ENCODE measurements at places on chromosomes 16 and 17.

DNA sequence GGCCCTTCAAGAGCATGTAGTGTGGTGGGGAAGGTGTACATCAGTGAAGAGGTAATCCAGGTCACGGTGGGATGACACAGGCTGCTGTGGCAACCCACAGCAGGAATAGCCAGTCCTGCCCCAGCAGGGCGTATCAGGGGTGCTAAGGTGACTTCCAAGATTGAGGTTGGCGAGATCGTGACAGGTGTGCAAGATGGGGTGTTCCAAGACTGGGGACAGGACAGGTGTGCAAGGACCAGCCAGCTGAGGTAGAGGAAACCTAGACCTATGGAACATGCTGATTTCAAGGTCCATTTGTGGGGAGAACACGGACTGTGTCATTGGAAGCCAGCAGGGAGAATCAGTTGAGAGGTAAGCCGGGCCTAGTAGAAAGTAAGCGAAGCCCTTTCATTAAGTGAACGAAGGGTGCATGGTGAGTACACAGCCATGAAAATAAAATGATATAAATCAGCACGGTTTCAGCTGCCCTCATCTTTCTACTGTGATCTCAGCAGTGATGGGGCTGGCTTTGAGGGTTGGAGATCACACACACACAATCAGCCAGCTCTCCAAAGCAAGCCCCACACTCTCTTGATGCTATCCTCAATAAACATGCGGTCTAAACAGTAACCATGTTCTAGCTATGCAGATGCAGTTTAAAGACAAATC, 497.0 kb downstream of the WWOX start:
- DNase-seq = no peak

DNA sequence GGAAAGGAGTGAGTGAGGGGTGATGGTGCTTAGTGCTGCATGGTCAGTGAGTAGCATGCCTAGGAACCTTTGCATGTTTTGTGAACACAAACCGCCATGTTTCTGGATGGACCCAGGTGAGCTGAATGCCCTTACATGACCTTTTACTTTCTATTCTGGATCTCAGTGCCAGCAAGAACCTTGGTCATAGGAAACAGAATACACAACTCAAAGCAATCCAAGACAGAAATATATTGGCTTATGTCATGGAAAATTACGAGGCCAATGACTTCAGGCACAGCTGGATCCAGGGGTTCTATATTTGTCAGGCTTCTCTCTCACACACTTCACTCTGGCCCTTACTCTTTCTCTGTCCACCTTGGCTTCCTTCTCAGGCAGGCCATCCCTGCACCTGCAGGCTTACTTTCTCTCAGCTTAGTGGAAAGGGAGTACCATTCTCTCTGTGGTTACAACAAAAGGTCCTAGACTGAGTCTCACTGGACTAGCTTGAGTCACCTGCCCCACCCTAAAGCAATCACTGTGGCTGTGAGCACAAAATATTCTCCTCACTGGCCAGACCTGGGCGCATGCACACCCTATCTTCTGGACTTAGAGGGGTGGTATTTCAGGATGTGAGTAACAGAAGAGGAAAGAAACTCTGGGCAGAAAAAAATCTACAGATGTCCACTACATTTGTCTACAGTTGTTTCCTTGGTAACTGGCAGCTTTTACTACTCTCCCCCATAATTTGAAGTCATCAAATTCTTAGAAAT, 20.4 kb upstream of the CPNE2 start:
- no peak for DNase-seq

- no peak for DNase-seq
These were observed 5.8 kb downstream of the ARHGEF15 start for GRCh38 chr17:8315764-8316217.

GRCh38 chr16:3513892-3514583, 13.2 kb downstream of the CLUAP1 start:
- DNase-seq = no peak

GRCh38 chr16:30838876-30839471, 52.0 kb upstream of the ZNF629 start:
- DNase-seq = no peak

GRCh38 chr16:82133798-82134197, 36.2 kb downstream of the MPHOSPH6 start:
- DNase-seq = no peak

DNA sequence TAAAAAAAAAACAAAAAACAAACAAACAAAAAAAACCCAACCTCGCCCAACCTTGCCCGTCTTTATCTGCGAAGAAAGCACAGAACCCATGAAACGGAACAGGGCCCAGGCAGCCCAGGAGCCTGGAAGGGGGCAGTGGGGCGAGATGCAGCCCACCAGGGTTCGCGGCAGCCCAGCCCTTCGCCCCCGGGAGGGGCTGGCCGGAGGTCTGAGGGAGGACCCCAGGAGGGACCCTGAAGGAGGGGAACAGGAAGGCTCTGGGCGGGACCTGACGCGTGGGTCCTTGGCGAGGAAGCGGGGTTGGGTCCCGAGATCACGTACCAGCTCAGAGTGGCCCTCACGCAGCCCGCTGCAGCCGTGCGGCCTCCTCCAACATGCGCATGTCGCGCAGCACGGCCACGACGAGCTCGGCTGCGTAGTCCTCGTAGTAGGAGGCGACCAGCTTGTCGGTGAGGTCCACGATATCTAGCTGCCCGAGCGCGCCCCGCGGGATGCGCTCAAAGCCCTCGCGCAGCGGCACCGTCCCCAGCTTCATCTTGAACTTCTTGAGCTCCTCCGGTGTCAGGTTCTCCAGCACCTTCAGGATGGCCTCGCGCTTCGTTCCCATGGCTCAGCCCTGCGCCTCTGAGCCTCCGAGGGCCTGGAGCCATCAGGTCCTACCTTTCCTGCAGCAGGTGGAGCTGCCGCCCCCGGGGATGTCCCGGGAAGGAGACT, at the start of gene PYDC1:
Gene PYDC1 (minus strand): TSS at position 714 of the 714 bp plus-strand sequence. CDS start 107 bp downstream, at position 607.
- DNase-seq = no peak

- peak; percentile 72 for DNase-seq
These were observed 318.9 kb downstream of the MAP2K6 start for GRCh38 chr17:69733171-69734012.

DNA sequence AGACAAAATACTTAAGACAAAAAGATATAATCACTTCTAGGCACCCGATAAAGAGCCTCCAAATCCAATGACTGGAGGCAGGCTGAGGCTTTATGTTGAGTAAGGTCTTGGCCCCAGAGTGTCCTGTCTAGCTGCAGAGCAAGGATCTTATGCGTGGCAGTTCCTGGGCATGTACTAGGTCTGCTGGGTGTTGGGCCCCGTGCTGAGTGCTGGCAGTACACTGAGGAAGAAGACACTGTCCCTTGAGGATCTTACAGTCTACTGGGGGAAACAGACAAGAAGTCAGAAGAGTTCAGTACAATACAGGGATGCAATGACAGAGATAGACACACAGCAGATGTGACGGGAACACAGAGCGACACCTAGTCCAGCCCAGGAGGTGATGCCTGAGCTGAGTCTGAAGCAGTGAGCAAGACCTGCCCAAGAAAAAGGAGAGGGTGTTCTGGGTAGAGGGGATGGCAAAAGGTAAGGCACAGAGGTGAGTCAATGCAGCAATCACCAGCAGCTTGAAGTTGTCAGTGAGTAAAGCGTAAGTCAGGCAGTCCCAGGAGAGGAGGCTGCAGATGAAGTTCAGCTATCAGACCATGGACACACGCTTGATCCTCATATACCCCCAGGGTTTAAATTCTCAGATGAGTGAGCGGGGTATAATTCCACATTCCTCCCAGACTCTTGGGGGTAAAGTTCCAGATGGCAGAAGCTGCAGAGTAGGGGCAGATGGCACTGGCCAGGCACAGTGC, 18.1 kb downstream of the MAP3K14 start:
- DNase-seq = no peak

GRCh38 chr17:1727876-1728630, 3.5 kb downstream of the WDR81 start:
- no peak for DNase-seq

- DNase-seq = no peak
These were observed 12.6 kb downstream of the UTS2R start for GRCh38 chr17:82384051-82384729.

GRCh38 chr17:58587713-58588117, 73.3 kb upstream of the MTMR4 start:
- DNase-seq = peak; percentile 76

- DNase-seq = no peak
These were observed 20.0 kb downstream of the UNC45B start for GRCh38 chr17:35167666-35168065.

DNA sequence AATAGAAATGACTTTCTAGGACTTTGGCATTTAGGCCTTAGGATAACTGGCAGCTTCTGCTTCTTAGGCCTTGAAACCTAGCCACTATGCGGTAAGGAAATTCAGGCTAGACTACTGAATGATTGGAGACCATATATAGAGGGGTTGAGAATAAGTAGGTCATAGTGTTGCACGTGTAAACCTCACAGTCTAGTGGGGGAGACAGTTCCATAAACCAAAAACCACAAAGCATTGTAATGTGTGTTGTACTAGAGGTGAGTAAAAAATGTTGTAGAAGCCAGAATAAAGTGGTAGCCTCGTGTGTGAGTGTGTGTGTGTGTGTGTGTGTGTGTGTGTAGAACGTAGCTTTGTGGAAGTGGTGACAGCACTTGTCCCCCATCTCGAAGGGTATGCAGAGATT, 188.5 kb downstream of the MAP2K6 start:
- no peak for DNase-seq

DNA sequence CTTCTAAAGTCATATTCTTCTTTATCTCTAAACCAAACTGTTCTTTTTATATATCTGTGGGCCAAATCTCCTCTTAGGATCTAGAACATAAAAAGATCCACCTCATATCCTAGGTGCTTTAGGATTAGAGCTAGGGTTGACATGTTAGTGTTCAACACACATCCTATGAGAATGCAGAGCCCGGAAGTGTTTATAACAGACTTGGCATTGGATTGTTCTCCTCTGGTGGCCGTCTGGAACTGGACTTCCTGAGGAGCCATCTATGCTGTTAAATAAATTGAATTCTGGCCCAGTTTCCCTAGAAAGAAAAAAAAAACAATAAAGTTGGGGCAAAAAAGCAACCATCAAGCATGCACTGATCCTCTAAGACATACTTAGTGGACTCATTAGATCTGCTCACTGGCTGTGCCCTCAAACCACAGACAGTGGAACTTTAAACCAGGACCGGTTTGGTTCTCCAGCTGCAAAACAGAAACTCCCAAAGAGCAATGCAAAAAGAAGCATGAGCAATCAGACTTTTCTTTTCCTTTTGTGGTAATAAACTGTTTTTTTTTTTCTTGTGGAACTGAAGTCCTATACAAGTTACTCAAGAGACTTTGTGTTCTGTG, 182.5 kb downstream of the ZNF18 start:
- no peak for DNase-seq

GRCh38 chr16:9053006-9053601, 38.3 kb upstream of the HAPSTR1 start:
- peak; percentile 44 for DNase-seq

GRCh38 chr17:70901870-70902269, 732.5 kb downstream of the KCNJ2 start:
- DNase-seq = no peak

DNA sequence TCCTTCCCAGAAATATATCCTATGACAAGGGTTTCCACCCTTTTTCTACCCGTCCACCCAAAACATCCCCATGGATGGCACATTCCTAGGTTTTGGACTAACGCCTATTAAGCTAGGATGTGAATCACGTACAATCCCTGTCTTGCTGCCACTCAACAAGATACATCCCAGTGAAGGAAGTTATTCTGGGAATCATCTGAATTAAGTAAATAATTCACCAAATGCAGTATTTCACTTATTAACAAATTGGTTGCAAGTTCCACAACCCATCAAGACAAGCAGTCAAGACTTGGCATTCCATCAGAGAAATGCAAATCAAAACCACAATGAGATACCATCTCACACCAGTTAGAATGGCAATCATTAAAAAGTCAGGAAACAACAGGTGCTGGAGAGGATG, 32.1 kb downstream of the ASPA start:
- no peak for DNase-seq

- DNase-seq = no peak
These were observed 32.9 kb downstream of the CPSF4L start for GRCh38 chr17:73228748-73229236.

DNA sequence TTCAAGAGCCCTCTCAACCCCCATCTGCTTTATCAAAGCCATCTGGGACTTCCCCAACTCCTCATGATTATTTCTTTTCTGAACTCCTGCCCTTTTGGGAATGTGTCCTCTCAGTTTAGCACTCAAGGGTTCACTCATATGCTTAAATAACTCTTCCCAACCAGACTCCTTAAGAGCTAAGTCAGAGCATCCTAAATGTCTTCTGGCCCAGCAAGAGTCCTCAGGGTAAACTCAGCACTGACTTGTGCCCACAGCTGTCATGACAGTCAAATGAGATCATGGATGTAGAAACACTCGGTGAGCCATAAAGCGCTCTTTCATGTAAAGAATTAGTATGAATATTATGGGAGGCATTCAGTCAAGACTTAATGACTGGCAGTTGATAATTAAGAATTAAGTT, 85.9 kb downstream of the TEX14 start:
- no peak for DNase-seq

DNA sequence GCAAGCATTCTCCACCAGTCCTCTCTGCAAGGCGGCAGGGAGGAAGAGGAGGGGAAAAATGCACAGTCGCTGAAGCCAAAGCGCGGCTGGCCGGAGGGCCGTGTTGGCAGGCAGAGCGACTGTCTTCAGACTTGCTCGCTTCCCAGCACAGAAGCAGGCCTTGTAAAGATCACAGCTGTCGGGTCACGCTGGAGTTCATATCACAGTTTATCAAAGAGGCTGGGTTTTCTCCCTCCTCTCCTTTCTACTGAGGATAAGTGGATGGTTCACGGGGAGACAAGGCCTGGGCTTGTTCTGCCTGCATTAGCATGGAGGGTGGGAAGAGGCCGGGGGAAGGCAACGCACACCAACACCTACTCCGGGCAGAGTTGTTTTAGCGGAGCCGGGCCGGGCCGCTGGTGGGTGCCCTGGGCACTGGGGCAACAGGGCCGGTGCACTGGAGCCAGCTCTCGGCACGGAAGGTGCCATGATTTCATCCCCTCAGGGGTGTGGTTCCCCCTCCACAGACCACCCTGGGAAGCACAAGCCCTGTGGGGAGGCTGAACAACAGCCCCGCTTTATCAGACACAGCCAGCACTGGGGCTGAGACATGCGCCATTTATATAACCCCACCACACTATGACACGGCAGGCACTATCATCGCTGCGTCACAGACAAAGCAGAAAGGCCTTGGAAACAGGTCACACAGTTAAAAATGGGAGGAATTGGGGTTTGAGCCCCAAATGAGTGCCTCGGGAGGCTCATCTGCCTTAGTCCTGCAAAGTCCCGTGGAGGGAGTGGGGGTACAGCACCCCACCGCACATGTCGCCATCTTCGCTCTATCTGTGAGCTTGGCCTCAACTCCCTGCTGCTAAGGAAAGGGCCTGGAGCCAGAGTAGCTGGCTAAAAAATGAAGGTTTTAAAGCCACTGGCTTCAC, 40.3 kb upstream of the MTSS2 start:
- peak; percentile 85 for DNase-seq

- DNase-seq = peak; percentile 56
These were observed 12.5 kb downstream of the DCAKD start for GRCh38 chr17:45038728-45039634.

Measured in right forelimb (tissue), 1 donor.